ENCODE measurements at places on chromosomes 11 and 22.
A peak's percentile ranks its signal among the peaks of the same experiment; 100 is the strongest.

DNA sequence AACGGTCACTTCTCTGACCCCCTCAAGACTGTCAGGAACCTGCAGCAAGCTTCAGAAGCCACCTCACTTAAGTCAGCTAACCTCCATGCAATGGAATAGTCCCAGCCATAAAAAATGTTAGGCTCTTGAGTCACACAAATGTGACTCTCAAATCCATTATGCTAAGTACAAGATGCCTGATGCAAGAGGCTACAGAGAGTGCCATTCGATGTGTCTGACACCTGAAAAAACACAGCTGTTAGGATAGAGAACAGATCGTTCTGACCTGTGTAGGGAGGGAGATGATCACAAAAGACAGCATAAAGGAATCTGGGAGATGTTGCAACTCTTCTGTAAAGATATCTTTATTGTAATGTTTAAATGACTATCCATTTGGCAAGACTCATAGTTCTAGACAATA, 712.4 kb downstream of the TBC1D22A start:
- no peak for DNase-seq

- DNase-seq = no peak
These were observed 6.5 kb downstream of the DGAT2 start for GRCh38 chr11:75775056-75775455.

- no peak for DNase-seq
These were observed 49.7 kb downstream of the ANO1 start for GRCh38 chr11:70127653-70128434.

- peak; percentile 94 for DNase-seq
These were observed 183.9 kb upstream of the NCAM1 start for GRCh38 chr11:112777283-112777751.

GRCh38 chr11:10304495-10305261, at the start of gene ADM:
Gene ADM (plus strand): TSS chr11:10305073. CDS start chr11:10305701, 628 bp downstream.
- DNase-seq = peak; percentile 87

DNA sequence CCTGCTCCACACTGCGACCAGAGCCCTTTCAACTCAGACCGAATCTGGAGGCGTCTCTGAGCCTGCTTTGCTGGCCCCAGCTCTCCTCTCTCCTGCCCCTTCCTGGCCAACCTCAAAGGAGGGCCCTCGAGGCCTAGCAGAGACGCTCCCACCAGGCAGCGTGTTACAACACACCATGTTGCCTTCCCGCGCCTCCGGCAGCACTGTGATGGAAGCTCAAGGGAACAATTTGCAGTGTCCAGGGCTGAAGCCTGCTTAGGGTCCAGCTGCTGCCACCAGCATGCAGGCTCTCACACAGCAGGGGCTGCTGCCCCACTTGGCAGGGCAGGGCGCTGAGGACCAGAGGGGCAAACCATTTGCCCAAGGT, 18.4 kb downstream of the LINC01488 start:
- no peak for DNase-seq

DNA sequence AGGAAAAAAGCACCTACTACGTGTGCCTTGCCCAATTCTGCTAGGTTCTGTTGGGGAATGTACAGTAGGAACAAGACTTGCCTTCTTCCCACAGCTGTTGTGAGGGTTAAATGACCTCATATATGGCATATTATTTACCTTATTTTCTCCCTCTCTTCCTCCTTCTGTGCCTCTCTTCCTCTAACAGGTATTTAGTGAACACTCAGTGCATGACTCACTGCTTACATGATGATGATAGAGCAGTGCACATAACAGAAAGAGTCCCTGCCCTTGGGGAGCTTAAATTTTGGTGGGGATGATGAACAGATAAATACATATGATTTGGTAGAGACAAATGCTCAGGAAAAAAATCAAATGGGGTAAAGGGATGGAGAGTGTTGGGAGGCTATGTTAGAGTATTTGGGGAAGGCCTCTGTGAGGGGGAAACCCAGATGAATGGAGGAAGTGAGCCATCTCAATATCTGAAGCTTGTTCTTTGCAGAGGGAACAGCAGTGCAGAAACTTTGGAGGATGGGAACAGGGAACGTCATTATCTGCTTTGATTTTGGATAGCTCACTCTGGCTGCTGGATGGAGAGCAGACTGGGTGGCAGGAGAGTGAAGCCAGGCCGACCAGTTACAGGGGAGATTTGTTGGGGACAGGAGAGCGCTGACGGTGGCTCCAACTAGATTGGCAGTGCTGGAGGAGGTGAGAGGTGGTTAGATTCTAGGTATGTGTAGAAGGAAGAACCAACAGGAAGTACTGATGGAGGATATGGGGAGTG, 95.5 kb upstream of the TENM4 start:
- no peak for DNase-seq

- DNase-seq = no peak
These were observed 6.3 kb upstream of the FXYD2 start for GRCh38 chr11:117830674-117831351.

DNA sequence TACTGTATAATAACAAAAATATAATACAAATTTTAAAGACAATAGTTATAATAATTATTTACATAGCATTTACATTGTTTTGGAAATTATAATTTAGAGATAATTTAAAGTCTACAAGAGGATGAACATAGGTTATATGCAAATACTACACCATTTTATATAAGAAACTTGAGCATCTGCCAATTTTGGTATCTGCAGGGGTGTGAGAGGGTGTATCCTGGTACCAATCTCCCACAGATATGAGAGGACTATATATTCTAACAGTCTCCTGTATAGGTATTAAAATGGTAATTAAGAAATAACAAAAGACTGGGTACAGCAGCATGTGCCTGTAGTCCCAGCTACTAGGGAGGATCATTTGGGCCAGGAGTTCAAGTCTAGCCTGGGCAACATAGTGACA, 134.4 kb downstream of the APOL5 start:
- no peak for DNase-seq

- no peak for DNase-seq
These were observed 17.5 kb downstream of the KCNJ5 start for GRCh38 chr11:128908391-128909246.

GRCh38 chr11:40397141-40397540, 1062.3 kb downstream of the LRRC4C start:
- DNase-seq = no peak

GRCh38 chr11:113408887-113409286, 21.3 kb downstream of the ANKK1 start:
- DNase-seq = no peak

DNA sequence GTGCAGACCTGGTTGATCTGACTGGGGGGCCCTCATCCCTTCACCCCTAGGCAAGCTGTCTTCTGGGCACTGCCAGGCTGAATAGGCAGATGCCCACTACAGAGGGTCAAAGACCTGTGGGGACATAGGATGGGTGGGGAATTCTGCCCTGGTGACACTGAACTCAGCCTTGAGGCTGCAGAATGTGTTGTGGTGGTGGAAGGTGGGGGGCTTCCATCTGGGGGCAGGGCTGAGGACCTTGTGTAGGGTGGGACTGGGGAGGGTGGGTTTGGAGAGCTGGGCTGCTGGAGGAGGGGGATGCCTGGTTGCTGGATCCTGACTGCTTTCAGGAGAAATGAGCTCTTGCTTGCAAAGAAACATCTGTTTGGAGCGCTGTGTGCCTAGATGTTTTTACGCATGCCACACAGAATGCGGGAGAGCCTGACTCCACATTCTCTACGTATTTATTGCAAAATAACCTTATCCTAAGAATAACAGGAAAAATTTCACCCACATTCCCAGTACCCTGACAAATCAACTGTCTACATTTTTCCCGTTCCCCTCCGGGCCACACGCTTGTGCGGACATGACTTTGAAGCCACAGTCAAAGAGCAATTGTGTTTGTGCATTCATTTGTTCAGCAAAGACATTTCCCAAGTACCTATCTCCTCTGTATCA, 18.3 kb downstream of the SMIM38 start:
- DNase-seq = no peak

- DNase-seq = no peak
These were observed 11.3 kb upstream of the CCDC86 start for GRCh38 chr11:60830478-60831142.

DNA sequence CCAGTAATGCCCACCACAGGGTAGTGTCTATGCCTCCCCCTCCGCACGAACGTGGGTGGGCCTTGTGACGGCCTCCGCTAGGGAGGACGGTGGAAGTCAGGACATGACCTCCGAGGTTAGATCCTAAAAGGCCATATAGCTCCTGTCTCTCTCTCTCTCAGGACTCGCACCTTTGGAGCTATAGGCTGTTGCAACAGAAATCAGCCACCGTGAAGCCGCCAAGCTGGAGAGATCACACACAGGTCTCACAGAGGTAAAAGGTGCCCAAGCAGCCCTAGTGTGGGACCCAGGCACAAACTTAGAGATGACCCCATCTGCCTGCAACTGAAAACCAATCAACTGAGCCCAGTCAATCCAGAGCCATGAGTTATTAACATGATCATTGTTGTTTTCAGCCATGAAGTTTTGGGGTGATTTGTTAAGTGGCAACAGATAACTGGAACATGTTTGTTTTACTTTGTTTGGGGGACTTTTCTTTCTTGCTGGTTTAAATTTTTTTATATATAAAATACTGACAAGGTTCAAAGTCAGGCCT, 7.4 kb upstream of the NAP1L4 start:
- DNase-seq = no peak

- peak; percentile 33 for DNase-seq
These were observed 214.3 kb downstream of the NXPE2 start for GRCh38 chr11:114892381-114893197.

DNA sequence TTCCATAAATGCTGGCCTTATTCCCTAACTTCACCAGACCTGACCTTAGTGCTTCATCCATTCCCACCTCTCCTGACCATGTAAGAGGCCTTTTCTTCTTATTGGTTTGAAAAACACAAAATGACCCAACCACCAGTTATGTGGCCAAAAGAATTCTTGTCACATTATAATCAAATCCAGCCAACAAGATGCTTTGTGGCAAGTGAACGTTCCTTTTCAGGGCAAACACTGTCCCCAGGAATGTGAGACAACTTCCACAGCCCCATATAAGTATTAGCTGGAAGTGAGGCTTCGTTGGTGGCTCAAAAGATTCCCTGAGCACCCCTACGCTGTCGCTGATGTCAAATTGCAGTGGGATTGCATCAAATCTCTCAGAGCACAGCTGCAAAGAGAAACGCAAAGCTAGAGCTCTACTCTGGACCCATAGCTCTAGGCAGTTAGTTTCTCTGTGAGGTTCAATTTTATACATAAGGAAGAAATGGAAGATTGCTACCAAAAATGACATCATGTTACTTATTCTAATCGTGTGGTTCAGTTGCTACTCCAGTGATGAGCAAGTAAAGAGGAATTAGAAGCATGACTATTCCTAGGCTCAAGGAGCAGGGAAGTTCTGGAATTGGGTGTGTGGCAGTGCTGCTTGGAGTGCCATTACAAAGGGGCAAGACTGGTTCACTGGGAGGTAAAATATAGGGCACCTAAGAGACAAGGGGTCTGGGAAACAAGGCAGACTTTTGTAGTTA, 26.1 kb downstream of the GLYATL1 start:
- no peak for DNase-seq

- DNase-seq = no peak
These were observed 150.1 kb downstream of the TENM4 start for GRCh38 chr11:79290761-79291160.

DNA sequence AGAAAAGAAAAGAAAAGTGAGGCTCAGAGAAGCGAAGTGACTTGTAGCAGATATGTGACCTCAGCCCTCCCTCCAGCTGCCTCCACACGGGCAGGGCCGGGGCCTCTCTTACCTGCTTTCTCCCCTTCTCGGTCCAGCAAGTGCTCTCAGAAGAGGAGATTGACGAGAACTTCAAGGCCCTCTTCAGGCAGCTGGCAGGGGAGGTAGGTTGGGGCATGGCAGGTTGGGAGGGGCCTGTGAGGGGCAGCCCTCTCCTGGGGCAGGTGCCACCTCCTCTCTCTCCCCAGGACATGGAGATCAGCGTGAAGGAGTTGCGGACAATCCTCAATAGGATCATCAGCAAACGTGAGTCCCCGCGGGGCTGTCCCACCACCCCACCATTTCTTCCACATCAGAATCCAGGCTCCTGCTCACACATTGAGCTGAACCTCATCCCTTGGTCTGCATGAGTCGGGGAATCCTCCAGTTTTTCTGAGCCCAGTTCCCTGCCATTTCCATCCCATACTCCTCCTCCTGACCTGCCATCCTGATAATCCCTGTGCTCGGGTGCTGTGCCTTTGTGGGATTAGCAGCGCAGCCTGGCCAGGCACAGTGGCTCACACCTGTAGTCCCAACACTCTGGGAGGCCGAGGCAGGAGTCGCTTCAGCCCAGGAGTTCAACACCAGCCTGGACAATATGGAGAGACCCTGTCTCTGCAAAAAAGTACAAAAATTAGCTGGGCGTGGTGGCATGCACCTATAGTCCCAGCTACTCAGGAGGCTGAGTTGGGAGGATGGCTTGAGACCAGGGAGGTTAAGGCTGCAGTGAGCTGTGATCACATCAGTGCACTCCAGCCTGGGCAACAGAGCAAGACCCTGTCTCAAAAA, 26.4 kb downstream of the CAPN1 start:
- DNase-seq = peak; percentile 44

DNA sequence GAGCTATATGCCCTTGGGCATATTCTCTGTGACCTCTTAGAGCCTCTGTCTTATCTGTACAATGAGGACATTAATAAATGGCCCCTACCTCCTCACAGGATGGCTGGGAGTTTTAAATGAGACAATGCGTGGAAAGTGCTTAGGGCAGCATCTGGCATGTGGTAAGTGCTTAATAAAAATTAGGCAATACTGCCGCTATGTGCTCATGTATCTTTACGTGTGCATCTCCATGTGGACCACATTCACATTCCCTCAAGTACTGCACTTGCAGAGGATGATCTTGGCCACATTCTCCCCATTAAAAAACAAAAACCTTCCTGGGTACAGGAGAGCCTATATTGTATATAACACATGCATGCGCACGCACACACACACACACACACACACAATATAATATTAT, 19.1 kb upstream of the BSX start:
- no peak for DNase-seq

DNA sequence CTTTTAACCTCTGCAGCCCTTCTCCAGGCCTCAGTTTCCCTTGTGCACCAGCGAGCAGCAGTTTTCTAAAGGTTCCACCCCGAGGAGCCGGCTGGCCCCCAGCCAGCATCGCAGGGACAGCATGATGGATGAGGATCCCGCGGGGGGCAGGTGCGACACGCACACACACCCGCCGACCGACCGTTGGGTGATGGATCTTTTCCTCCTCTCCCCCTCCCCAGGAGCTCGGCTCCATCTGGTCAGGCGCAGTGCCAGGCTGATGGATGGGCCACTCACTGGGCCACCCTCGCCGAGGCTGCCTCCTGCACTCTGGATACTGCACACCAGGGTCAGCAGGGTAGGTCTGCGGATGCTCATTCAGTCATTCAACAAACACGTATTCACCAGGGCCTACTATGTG, 12.8 kb upstream of the CABP7 start:
- no peak for DNase-seq

- DNase-seq = no peak
These were observed 596.0 kb downstream of the INSC start for GRCh38 chr11:15710580-15711275.

DNA sequence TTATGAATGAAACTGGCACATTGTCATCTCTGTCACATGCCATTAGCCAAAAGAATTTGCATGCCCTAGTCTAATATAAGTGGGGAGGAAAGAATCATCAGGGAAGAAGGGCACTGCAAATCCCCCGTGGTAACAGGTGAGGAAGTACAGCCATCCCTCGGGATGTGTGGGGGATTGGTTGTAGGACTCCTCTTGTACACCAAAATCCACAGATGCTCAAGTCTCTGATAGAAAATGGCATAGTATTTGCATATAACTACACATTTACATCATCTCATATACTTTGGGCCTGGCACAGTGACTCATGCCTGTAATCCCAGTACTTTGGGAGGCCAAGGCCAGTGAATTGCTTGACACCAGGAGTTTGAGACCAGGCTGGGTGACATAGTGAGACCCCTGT, 109.7 kb downstream of the HIPK3 start:
- DNase-seq = no peak

GRCh38 chr22:20865875-20866445, 7.2 kb downstream of the SNAP29 start:
- DNase-seq = no peak
